ENCODE measurements at places on chromosomes 11 and 22.
A peak's percentile ranks its signal among the peaks of the same experiment; 100 is the strongest.

DNA sequence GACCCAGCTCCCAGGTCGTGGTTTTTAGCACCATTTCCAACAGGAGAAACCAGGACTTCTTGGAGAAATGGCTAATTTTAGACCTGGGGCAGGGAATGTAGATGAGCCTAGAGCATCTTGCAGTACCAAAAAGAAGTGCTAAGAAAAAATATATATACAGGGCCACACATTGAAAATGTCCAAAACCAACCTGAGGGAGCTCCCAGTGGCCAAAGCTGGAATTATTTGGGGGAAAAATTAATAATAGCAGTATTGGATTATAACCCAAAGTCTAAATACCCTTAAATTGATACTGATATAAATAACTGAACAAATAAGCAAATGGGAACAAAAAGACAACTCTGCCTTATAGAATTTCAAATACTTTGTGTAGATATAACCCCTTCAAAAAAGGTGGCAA lies 108.0 kb downstream of the PARVA start:
- DNase-seq: no peak

GRCh38 chr22:29270475-29271271 lies 2.6 kb downstream of the EWSR1 start:
- DNase-seq: no peak

DNA sequence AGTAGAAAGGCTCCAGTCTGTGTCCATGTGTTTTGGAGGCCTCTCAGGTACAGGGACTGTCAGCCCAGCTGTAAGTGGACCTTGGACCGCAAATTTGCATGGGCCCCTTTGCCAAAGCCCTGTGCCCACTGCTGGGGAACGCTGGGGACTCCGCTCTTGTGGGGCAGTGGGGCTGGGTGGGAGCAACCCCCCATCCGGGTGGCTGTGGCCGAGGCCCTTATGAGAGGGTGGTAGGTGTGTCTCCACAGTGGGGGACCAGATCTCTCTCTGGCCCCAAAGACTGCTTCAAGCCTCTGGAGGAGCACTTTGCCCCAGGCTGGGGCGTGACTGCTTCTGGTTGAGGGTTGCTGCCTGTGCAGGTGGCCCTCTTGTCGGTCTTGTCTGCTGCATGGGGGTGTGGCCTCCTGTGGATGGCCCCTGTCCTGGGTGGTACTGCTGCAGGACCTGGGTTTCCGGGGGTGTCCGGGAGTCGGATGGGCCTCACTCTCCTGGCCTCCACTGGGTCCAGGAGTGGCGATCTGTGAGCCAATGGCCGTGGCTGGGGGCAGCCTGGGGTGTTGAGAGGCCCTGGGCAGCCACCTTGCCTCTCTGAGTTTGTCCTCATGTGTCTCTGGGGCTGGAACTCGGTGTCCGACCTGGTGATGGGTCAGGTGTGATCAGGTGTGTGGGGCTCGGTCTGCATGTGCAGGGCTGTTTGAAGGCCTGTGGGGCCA lies 15.9 kb downstream of the KCNQ1 start:
- no peak for DNase-seq

DNA sequence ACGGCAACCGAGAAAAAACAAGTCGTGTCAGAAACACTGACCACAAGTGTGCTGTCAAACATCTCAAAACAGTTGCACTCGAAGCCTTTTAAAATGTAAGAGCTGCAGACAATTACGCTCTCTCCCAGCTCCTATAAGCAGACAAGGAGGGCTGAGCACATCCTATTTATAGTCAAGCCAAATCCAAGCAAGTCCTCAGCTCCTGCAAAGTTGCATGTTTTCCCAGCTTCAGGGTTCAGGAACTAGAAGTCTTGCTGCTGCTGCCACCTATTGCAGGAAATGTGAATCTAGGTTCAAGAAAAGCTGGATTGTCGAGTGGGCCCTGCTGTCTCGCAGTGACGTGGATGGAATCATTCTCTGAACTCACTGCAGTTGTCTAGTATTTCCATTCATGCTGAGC lies 15.5 kb downstream of the EFCAB6 start:
- no peak for DNase-seq

DNA sequence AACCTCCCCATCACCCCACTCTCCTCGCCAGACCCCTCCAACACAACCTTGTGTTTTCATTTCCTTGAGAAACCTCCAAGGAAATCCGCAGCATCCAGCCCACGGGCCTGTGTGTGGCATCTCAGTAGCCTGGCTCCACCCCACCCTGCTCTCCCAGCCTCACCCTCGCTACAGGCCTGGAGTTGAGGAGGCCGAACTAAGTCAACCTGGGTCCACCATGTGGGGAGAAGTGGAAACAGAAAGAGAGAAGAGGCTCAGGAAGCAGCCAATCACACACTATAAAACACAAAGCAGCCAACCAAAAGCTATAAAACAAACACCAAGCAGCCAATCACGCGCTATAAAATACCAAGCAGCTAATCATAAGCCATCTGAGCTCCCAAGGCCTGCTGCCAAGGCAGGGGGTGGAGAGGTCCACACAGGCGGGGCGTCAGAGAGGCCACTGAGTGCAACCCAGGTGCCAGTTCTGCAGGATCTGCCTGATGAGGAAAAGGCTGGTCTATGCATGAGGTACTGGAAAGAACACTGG lies 72.0 kb downstream of the MICAL3 start:
- no peak for DNase-seq

GRCh38 chr11:4887591-4887990 lies 5.9 kb downstream of the OR51T1 start:
- DNase-seq: no peak

DNA sequence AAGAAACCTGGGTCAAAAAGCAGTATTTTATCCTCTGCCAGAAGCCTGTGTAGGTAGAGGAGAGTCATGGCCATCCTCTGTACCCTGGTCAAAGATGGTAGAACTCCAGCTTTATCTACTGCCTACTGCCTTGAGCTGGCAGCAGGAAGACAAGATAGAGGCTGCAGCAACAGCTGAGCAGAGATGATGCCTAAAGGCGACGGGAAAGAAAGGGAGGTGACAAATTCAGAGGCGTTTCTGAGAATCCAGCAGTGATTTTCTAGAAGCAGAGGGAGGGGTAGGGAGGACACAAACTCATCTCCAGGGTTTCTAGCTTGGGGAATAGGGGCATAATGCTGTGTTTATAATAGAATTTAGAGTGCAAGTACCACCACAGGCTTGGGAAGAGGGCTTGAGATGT lies 15.5 kb upstream of the C1QTNF4 start:
- no peak for DNase-seq

GRCh38 chr11:118010738-118011461 lies 24.7 kb downstream of the IL10RA start:
- DNase-seq: no peak

- DNase-seq: no peak
Measured at GRCh38 chr22:33513388-33514338, 406.6 kb downstream of the LARGE1 start.

GRCh38 chr11:58801302-58801701 lies 43.2 kb downstream of the GLYATL2 start:
- no peak for DNase-seq

DNA sequence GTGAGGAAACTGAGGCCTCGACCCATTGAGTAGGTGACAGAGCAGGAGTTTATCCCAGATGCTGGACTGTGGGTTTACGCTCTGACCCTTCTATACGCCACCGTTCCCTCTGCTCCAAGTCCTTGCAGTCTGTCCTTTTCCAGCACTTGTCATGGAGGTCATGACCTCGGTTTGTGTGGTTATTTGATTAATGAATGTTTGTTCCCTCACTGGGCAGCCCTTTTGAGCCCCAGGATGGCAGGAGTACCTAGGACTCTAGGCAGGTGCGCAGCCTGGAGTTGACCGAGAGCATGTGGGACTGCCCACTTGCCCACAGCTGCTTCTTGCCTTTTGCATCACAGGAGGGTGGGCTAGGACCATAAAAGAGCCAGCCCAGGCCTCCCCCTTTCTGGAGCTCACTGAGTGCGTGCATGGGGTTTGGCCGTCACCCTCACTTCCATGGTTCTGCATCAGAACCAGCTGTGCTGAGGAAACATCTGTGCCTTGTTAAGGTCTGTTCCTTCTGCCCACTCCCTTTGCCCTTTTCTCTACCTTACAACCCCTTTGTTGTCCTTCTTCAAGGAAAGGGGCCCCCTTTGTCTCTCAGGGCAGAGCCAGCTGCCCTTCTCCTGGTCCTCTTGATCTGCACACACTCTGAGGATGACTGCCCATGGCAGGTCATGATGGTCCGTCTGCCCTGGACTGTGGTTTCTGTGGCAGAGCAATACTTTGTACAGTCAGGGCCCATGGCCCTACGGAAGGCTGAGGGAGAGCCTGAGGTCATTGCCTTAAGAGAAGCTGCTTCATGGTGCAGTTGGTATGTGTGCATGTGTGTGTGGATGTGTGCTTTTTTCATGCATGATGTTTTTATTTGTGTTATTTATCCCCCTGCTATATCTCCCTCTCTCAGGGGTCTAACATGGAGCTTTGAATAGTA lies 38.2 kb downstream of the BMAL1 start:
- no peak for DNase-seq

GRCh38 chr11:43556612-43557375 lies 123.7 kb upstream of the HSD17B12 start:
- DNase-seq: no peak

- DNase-seq: no peak
Measured at GRCh38 chr11:17394743-17395390, 6.4 kb upstream of the KCNJ11 start.

DNA sequence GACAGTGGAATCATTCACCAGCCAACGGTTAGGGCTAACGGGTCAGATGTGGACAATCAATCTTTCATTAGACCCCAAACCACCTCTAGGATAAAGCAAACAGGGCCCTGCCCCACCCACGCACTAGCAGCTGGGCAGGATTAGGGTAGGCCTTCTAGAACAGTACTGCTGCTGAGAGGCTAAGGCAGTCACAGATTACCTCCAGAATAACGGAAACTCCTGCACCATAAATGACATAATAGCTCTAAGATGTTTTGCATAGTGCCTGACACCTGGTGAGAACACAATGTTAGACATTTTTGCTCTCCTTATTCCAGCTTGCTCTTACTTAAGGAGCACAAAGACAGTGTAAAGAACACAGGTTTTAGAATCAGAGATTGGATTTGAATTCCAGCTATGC lies 1.8 kb downstream of the SYTL2 start:
- no peak for DNase-seq

GRCh38 chr11:134333946-134334345 lies 2.2 kb downstream of the GLB1L2 start:
- no peak for DNase-seq

- peak; percentile 54 for DNase-seq
Measured at GRCh38 chr11:46537537-46538295, 56.1 kb downstream of the AMBRA1 start.

DNA sequence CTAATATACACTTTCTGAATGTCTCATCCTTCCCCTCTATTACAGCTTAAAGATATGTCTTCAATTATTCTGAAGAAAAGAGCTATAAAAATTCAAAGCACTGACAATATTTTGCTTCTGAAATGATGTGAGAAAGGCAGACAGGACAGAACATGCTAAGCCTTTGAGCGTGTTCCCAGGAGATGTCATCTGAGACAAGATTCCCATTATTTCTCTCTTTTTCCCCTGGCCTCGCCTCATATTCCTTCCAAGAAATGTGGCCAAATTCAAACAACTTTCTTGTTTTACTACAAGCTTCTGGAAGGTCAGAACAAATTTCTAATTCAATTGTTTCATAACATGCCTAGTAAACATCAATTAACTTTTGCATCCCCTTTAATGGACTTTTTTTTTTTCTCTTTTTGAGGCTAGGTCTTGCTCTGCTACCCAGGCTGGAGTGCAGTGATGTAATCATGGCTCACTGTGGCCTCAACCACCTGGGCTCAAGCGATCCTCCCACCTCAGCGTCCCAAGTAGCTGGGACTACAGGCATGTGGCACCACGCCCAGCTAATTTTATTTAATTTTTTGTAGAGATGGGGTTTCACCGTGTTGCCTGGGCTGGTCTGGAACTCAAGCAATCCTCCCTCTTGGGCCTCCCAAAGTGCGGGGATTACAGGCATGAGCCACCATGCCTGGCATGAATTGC lies 37.1 kb upstream of the NFRKB start:
- DNase-seq: no peak

DNA sequence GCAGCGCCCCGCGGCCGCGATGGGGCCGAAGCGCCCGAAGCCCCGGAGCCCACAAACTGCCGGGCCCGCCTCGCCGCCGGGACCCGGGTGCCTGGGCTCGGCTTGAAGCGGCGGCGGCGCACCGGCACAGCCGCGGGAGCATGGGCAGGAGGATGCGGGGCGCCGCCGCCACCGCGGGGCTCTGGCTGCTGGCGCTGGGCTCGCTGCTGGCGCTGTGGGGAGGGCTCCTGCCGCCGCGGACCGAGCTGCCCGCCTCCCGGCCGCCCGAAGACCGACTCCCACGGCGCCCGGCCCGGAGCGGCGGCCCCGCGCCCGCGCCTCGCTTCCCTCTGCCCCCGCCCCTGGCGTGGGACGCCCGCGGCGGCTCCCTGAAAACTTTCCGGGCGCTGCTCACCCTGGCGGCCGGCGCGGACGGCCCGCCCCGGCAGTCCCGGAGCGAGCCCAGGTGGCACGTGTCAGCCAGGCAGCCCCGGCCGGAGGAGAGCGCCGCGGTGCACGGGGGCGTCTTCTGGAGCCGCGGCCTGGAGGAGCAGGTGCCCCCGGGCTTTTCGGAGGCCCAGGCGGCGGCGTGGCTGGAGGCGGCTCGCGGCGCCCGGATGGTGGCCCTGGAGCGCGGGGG lies 346 bp downstream of the FJX1 start:
- no peak for DNase-seq

- no peak for DNase-seq
Measured at GRCh38 chr11:39011797-39012196, 2413.8 kb upstream of the RAG2 start.

- DNase-seq: no peak
Measured at GRCh38 chr11:44852159-44852747, 98.4 kb downstream of the TP53I11 start.

DNA sequence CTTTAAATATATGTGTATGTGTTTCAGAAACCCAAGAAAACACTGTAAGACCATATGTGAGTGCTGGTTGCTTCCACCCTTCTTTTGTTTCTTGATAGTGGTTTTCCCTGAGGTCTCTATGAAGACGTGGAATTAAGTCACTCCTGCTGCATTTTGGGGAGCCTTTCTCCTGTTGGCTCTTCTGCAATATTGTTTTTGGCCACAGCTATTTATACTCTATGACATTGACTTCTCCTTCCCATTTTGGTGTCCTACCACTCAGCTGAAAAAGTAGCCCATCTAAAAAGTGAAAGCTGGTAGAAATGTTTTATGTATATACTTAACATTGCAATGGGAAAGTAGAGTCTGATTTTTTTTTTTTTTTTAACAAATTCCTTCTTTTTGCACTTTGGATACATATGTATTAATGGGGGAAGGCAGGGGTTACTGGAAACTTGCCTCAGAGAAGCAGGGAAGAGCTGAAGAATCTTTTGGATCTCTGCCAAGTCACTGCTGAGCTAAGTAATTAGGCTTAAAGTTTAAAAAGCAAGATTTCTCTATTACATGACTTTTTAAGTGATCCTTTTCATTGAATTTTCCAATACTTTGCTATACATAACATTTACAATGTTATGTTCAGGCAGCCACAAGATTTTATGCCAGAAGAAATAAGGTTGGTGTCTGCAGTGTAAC lies 1.8 kb downstream of the TTC17 start:
- DNase-seq: no peak

Data from NCI-H2081 treated with DMSO at 0.1 percent for 48 hours (cell line).